Hippocampal formation (tissue), 2 donors: ENCODE measurements at places on chromosomes 2 and 18.

DNA sequence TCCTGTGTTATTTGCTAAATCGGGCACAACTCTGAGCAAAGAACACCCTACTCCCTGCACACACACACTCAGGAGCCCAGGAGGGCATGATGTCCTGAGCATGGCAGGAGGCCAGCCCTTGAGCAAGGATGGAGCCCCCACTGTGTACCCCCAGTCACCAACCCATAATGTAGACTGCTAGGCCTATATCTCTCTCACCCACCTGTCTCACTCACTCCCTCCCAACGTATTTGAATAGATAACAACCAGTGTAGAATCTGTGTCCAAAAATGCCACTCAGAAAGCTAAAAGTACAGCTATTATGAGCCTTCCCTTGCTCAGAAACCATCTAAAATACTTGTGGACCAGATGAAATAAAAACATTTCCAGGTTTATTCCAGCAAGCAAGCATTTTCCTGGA is 29.3 kb downstream of the MERTK start:
- DNase-seq: no peak

GRCh38 chr2:164514491-164514890 is 106.8 kb downstream of the GRB14 start:
- DNase-seq: no peak

GRCh38 chr2:23924589-23925359 is 2.1 kb downstream of the ATAD2B start:
- no peak for DNase-seq

- DNase-seq: no peak
These were observed 103.1 kb upstream of the CXCR4 start for GRCh38 chr2:136221026-136221425.

- DNase-seq: no peak
These were observed 47.3 kb downstream of the TRABD2A start for GRCh38 chr2:84833481-84834150.

GRCh38 chr2:190683802-190684201 is 34.9 kb downstream of the NAB1 start:
- no peak for DNase-seq

- no peak for DNase-seq
These were observed 21.2 kb downstream of the CNTNAP5 start for GRCh38 chr2:124046332-124046731.

DNA sequence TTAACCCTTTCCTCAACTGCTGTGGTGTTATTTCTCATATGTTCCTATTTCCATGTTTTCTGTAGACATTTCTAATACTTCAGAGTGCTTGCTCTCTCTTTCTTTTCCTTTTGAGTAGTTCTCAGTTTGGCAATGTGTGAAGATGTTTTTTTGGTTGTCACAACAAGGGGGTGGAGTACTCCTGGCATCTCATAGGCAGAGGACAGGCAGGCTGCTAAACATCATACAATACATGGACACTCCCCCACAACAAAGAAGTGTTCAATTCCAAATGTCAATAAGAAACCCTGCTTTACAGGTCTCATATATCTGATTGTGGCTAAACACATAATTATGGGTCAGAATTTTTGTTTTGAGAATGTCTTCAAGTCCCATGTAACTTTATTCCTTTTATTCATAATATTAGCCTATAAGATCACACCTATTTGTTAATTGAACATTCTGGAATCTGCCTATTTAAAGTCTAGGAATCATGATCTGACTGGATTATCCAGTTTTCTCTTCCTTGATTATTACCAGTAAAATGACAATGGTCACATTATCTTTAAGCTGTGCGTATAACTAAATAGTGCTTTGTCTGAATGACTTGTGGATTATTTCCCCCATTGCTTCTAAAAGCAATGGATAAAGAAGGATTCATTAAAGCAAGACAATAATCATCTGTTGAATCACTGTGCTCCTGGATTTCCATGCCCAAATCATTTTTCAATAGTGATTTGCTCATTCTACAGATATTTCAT is 46.8 kb upstream of the ITPRID2 start:
- DNase-seq: peak; percentile 47

GRCh38 chr2:224261326-224261725 is 140.6 kb downstream of the FAM124B start:
- no peak for DNase-seq

DNA sequence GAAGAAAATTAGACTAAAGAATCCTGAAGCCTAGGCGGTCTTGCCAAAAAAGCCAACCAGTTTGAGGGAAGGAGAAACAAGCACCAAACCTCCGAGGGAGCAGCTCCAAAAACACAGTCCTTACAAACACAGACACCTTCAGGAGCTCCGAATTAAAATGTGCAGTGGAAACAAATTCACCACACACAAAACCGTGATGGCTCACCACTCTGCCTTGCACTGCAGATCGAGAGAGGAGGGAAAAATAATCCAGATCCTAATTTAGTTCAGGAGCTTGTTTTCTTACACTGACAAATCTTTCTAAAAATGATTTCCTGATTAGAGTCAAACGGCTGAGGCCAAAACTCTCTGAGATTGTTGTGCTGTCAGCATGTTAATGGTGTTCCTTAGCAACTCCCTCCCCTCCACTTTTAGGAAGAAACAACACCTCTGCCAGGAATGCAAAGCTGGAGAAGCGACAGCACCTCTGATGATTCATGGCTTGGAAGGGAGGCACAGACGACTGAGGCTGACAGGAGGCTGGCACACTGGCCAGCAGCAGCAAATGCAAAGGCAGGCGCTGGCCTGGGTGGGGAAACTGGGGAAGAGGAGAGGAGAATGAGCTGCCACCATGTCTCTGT is 249.4 kb upstream of the KLHL29 start:
- DNase-seq: peak; percentile 67

GRCh38 chr18:55522011-55522410 is 66.0 kb downstream of the TCF4 start:
- no peak for DNase-seq

- DNase-seq: no peak
These were observed 24.6 kb downstream of the DYTN start for GRCh38 chr2:206693399-206694137.

DNA sequence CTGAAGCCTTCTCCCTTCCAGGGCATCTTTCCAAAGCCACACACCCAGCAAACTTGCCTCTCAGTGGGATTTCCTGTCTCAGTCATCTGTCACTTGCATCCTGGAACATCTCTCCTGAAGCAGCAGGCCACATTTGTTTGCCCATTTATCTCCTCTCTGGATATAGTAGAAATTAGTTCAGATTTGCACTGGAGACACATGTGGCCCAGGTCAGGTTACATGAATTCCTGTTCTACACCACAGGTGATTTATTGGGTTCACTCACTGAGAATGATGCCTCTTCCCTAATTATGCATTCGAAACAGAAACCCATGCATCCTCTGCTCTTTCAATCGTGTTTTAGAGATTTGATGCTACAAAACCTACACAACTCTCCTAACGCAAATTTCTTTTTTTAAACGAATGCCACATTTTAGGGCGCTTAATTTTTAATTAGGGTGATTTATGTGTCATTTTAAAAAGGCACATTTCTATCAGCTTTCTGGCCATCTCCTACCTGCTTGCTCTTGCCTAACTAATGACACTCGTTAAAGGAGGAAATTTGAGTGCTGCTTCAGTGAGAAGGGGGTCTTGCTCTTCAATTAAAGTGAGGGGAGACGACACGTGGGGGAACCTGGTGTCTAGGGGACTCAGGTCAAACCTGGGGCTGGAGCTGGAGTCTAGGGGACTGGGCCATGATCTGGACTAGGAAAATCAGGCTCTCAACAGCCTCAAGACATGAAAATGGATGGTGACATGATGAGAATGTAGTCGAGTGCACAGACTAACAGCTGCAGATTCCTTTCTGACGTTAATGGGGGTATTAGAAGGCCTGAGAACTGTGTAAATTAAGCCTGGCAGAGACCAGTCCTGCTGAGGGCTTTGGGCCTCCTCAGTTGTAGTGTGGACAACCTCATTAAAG is 221.4 kb downstream of the CLIP4 start:
- no peak for DNase-seq
